ENCODE measurements at places on chromosomes 2 and 18.

DNA sequence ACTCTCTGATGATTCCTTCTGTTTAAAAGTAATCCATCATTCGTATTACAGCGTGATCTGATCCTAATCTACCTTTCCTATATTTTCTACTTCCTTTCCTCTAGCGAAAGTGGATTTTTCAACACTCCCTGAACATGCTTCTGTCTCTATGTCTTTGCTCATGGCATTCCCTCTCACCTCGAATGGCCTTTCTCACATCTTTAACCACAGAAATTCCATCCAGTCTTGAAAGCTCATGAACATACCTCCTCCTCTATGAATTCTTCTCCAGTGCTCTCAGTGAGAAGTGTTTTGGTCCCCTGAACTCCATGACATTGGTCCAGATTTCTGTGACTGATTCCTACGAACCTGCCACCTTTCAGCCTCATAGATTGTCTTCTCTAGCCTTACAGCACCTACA is 323.2 kb downstream of the RAD51AP2 start:
- DNase-seq, result no peak

- DNase-seq, result no peak
Observed at GRCh38 chr18:1392865-1393734, 488.4 kb downstream of the ADCYAP1 start.

- DNase-seq, result no peak
Observed at GRCh38 chr2:191790737-191791136, 56.2 kb downstream of the CAVIN2 start.

DNA sequence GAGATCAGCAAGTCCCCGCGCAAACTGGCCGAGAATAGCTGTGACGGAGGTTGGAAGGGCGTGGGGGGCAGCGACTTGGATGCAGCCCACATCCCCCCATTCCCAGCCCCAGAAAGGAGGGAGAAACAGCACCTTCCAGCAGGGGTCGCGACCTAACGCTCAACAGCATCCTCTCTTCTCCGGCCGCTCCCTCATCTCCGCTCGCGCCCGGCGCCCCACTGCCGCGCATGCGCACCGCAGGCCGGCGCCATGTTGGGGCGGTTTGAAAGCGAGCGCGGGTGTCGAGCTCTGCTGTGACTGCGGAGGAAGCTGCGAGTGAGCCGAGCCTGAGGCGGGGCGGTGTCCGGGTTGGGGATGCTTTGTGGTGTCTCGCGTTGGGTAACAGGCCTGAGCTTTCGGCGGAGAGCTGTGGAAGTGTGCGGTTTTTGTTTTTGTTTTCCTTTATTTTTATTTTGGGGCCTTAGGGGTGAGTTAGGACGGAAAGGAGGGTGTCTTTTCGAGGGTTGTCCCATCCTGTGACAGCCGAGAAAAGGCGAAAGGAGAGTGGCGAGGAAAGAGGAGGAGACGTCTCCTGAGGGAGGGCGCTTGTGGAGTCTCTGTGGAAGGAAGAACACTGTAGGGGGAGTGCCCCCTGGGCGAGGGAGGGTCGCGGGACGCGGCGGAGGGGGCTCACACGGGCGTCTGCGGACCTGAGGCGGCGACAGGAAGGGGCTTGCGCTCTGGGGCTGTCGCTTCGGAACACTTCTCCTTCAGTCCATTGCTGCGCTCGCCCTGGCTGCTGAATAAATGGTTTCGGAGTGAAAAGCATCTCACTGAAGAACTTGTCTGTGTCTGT is at the start of the genes C18orf54 and STARD6:
Gene C18orf54, plus strand, starts transcription at position 247 of the 835 bp plus-strand sequence. CDS start 2,667 bp downstream, outside the sequence.
Gene STARD6, minus strand, starts transcription at position 199 of the 835 bp plus-strand sequence. CDS start 3,285 bp downstream, outside the sequence.
- DNase-seq, result peak; percentile 97

DNA sequence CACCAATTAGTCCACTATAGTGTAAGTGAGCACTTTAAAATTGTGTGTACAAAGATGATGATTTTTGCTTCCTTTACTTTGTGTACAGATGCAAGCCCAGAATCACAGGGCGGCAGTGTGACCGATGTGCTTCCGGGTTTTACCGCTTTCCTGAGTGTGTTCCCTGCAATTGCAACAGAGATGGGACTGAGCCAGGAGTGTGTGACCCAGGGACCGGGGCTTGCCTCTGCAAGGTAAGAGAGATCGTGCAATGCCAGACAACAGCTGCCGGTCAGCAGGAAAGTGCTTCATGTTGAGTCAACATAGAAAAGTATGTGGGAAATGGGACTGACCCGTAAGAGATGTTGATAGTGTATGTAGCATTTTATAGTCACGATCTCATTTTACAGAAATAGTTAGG is 156.8 kb upstream of the TTC39C start:
- no peak for DNase-seq

GRCh38 chr2:143422681-143423080 is 293.5 kb downstream of the ARHGAP15 start:
- no peak for DNase-seq

DNA sequence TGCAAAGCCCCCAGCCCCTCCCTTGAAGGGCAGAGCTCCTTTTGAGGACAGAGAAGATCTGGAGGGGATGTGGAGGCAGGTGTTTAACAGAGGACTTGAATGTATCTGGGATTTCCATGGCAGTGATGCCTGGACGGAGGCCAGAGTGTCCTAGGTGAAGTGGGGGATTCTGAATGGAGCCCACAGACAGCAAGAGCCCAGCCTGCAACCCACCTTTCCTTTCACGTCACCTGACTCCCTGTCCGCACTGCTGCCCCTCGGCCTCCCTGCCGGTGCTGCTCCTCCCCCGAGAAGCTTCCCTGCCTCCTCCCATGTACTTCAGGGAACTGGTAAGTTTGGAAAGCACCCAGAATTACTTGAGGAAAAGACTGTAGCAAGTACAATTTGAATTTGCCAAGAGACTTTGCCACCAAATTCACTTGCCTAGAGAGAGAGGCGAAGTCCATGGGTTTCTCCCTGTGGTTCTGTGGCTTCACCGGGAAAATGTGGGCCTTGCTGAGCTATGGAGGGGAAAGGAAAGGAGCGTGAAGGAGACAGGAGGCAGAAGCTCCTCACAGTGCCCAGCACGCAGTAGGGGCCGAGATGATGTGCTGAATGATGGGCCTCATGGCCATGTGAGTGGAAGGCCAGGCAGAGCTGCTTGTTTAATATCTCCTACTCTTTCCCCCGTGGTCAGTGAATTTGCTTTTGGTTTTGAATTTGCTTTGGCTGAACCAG is 13.9 kb upstream of the ASPRV1 start:
- DNase-seq, result no peak

DNA sequence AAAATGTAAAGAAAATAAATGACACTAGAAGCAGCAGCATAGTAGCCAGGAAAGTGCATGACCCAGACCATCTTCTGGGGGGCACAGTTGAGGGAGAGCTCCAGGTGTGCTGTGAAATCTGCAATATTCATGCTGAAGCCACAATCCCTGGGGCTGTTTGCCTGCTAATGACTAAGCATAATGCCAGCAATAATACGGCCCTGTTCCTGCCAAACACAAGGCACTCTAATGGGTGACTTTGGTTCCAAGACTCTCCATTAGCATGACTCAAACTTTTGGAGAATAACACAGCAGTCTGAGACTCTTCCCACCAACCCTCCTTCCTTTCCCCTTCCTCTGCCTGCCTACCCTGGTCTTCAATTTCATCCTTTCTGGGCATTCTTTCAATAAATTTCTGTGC is 77.9 kb upstream of the DOCK10 start:
- peak; percentile 83 for DNase-seq

GRCh38 chr2:186771395-186771794 is 77.5 kb downstream of the FAM171B start:
- DNase-seq, result peak; percentile 71

- DNase-seq, result no peak
Observed at GRCh38 chr18:25962176-25962575, 128.2 kb downstream of the SS18 start.

DNA sequence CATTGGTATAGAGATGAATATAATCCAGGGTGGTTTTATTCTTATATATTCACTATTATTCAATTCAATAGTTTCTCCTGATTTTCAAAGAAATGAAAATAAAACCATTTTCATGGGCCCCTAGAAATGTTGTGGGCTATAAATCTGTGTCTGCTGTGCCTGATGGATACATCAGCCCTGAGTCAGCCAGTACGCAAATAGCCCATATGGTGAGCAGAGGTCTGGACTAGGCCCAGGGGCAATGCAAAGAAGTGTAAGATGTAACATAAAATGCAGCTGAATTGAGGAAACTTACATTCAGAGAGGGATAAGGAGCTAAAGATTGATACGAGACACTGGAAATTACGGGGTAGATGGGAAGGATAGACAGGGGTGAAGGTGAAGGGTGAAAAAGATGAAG is 122.5 kb downstream of the MAIP1 start:
- DNase-seq, result peak; percentile 78

- no peak for DNase-seq
Observed at GRCh38 chr2:18891600-18892345, 302.4 kb upstream of the NT5C1B start.

GRCh38 chr2:74199275-74199701 is 873 bp downstream of the MTHFD2 start:
- no peak for DNase-seq

DNA sequence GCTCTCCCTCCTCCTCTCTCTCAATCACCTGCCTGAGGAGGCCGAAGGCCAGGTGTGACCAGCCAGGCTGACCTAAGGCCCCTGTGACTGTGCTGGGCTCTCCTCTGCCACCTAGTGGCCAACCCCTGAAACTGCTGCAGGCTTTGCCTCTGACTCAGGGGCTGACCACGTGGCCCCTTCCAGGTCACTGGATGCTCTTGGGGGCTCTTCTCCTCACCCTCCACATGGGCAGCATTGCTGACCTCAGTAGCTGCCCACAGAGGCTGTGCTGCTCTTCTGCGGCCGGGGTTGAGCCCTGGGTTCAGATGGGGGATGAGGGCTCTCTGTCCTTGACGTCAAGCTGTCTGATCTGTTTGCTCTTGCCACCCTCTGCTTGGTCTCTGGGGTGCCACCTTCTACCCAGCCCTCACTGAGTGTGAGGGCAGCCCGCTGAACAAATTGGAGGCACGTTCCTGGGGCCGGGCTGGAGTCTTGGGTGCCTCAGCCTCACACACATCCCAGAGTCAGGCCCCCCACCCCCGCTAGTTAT is 122.7 kb downstream of the TWIST2 start:
- DNase-seq, result peak; percentile 88

GRCh38 chr2:160952464-160953254 is 207.6 kb upstream of the TANK start:
- no peak for DNase-seq

GRCh38 chr2:227406177-227407031 is 18.7 kb upstream of the SCYGR1 start:
- DNase-seq, result peak; percentile 89

DNA sequence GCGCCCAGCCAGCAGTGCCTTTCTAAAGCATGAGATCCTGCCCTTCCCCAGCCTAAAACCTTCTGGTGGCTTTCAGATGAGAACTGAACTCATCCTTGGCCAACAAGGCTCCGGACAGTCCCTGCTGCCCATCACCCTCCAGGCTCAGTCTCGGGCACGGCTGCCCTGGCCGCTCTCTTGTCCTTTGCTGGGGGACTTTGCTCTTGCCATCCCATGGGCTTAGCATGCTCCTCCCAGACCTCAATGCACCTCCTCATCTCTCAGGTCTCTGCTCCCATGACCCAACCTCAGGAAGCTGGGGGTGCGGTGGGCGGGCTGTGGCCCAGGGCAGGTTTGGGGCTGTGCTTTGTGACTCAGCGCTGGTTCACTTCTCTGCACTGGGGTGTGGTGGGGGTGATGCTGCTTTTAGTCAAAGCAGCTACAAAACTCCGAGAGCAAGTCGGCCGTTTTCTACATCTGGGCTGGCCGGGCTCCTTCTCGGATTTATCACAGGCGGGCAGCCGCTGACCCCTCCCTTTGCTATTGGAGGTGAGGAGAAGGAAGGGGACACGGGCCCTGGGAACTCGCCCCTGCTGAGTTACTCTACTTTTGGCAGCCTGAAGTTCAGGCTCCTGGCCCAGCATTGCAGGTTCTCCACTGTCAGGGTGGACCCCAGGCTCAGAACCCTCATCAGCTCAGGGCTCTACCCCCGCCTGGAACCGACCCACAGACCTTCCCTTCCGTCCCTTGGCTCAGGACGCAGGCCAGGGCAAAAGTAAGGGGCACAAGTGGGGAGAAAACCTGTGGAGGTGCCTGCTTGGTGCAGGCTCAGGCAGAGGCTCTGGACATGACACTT is 90.6 kb upstream of the TAF1B start:
- DNase-seq, result no peak

GRCh38 chr2:41595240-41595639 is 452.6 kb upstream of the PKDCC start:
- no peak for DNase-seq

DNA sequence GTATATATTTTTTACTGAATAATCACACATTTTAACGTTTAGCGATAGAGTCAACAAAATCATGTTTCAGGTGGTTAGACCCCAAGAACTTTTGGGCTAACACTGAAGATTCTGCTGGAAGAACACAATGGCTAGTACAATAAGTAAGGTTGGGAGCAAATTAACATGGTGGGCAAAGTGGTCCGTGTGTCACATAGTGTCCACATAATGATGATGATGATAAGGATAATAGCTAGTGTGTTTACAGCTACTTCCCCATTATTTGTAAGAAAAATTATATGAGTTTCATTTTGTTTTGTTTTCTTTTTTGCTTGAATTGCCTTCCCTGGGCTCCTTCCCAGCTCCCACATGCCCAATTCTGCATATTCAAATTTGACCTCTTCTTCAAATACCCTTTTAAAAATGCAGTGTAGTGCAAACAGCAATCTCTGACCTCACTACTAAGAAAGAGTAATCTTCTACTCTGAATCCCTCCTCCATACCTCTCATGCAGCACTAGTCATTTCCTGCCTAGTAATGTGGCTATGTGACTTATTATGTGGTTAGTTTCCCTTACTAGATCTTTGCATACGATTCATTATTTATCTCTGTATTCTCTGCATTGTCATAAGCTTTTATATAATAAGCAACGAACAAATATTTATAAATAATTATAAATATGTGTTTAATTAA is 16.9 kb upstream of the VPS54 start:
- no peak for DNase-seq

GRCh38 chr2:9895669-9896590 is 52.7 kb downstream of the TAF1B start:
- no peak for DNase-seq

DNA sequence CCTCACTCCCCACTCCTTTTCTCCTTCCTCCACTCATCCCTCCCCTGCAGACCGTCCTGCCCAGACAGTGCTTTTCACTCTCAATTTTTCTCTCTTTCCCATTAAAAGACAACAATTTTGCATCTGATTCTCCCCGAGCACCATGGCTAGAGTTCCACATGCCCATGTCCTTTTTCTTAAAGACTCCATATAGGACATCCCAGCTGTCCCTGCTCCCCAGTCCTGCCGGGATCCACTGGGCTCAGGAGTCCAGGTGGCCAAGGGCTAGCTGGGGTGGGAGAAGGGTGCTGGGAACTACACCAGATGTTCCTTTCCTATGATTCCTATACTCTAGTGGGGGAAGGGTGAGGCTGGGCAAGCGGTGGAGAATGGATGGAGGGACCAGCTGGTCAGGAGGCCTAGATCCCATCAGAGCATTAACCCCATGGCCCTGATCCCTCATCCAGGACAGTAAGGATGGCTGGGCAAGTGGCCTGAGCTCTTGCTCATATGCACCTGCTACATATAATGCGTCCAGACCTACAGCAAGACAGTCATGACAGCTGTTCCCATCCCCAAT is 52.8 kb upstream of the RMDN2 start:
- DNase-seq, result no peak

Data from islet precursor cell (in vitro differentiated cells).